Head of caudate nucleus (tissue), 42 donors: ENCODE measurements at places on chromosomes 16 and 17.

- DNase-seq = no peak
Measured at GRCh38 chr17:72915625-72916081, 176.8 kb downstream of the SLC39A11 start.

DNA sequence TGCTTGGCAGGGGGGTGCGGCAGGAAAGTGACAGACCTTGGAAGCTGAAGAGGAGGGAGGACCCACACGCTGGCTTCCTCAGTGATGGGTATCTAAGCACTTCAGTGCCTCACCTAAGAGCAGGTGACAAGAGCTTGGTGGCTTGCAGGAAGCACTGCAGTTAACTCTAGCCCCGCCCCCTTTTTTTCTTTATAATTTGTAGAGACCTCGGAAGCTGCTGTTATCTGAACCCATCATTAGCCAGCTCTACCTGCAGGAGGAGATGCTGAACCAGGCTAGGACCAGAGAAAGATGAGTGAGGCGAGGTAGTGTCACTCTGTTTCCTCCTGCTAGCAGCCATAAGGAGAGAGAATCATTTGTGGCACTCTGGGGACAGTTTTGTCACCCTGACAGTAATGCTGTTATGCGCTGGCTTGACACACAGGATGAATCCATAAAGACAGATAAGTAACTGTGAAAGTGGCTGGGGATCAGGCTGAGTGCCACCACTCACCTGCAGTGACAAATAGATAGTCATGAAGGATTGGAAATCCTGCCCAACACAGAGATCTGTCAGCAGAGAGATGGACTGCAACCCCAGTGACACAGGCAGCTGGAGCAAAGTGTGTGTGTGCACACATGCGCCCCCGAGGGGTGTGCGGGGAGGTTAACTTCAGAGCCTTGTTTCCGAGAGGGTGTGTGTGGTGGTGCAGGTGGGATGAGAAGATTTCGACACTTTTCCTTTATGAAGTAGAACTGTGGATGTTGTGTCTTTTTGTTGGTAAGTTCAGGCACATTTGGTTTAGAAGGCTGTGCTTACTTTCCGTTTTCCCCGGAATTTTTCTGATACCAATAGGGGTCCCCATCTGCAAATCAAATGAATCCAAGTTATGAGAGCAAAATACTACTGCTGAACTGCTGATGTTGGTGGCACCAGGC is 224.0 kb downstream of the IRX3 start:
- DNase-seq = no peak

- DNase-seq = peak; percentile 66
Measured at GRCh38 chr16:67923414-67924116, 8.1 kb downstream of the CTRL start.

GRCh38 chr17:549177-550040 is 165.2 kb downstream of the VPS53 start:
- DNase-seq = no peak
